GM12892 (cell line): ENCODE measurements at places on chromosomes 12 and 14.

- DNase-seq: no peak
Observed at GRCh38 chr12:115400011-115400410, 716.0 kb upstream of the TBX3 start.

DNA sequence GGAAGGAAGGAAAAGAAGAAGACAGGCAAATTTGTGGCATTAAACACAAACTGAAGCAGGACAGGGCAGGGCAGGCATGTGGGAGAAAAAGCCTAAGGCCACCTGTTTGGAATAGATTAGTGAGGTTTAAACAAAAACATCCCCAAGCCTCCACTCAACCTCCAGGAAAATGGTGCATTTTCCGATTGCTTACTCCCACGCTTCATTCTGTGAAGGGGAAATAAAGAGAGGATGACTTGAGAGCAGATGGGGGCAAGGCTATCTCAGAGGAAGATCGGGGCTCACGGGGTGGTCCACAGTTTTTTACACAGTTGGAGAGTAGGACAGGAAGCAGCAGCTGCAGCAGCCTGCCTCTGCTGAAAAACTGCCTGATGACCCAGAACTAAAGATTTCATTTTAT is 250.9 kb downstream of the DUSP6 start:
- DNase-seq: no peak

- DNase-seq: no peak
Observed at GRCh38 chr12:47740606-47741339, 15.5 kb upstream of the ENDOU start.

GRCh38 chr14:26190646-26191045 is 407.2 kb downstream of the NOVA1 start:
- DNase-seq: no peak

GRCh38 chr14:91241863-91242262 is 2.6 kb downstream of the GPR68 start:
- no peak for DNase-seq

GRCh38 chr14:49977126-49977841 is 84.4 kb downstream of the ARF6 start:
- no peak for DNase-seq

- no peak for DNase-seq
Observed at GRCh38 chr12:26052652-26053051, 72.2 kb downstream of the BHLHE41 start.

DNA sequence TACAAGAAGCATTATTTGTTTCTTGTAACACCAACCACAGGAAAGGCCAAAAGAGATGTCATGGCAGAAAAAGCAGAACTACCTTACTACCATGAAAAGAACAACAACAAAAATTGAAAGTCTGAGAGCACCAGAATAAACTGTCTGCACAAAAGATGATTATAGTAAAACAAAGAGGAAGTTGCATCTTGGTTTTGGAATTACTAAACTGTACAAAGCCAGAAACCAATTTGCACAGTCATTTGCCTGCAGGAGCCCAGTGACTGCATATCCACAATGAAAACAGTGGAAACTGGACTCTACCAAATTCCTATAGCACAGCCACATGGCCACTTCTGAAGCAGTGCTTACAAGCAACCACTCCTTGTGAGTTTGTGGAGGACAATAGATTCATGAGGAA is 276.2 kb downstream of the SSPN start:
- DNase-seq: peak; percentile 16

DNA sequence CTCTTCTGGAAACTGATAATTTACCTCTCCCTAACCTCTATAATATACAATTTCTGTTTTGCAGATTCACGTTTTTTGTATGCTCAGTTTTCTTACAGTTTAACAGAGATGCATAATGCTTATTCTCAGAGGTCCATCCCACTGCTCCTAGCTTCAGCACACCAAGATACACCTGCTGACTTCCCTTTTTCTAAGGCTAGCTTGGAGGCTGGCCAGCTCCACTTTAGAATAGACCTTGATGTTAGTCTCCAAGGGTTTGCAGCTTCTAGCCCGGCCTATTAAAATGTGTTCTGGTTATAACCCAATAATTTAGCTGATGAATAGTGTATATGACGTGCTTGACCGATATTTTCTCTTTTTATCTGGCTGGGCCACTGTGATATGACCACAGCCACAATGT is 261.2 kb downstream of the EGLN3 start:
- DNase-seq: no peak

DNA sequence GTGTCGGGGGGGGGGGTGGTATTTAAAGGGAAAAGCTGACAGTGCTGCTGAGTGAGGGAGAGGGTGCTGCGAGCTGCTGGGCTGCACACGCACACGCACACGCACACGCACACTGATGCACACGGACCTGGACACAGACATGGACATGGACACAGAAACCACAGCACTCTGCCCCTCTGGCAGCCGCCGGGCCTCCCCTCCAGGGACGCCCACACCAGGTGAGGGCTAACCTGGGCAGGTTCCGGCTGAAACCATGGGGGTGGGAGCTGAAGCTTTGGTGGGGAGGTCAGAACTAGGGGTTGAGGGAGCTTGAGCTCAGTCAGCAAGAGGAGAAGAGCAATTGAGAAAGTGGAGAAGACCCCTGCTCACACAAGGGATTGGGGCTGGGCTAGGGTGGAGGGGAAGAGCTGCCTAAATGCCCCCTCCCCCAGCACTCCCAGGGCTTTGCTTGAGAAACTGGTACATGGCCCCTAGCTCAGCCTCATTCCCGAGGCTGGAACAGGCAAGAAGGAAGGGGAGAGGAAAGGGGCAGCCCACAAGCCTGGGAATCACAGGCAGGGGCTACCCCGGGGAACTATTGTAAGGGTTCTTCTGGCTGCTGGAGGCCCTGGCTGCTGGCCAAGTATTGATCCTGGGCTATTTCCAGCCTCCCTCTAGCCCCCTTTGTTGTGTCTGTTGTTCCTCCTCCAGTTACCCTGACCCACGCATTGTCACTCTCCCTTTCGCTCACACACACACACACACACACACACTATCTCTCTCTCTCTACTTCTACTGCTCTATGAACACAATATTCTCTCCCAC is at the start of gene REM2:
Gene REM2 (plus strand): TSS at position 50 of the 804 bp plus-strand sequence. CDS start 66 bp downstream, at position 116.
- DNase-seq: no peak

GRCh38 chr14:24315807-24316596 is 4.7 kb downstream of the LTB4R start:
- DNase-seq: no peak

DNA sequence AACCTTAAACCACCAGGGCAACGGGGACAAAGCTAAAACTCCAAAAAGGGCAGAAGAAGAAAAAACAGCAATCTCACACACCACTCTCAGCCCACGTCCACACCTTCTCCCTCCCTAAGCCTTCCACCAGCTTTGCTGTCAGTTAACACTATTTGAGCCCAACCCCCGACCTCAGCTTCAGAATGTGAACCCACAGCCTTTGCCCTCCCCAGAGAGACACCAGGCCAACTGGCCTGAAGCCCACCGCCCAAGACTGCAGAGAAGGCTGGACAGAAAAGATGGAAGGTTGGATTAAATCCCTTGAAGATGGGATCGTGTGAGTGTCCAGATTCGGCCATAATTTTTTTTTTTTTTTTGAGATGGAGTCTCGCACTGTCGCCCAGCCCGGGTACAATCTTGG is 22.4 kb downstream of the IRF2BPL start:
- no peak for DNase-seq

- DNase-seq: no peak
Observed at GRCh38 chr14:96364962-96365361, 1.6 kb downstream of the GSKIP start.

DNA sequence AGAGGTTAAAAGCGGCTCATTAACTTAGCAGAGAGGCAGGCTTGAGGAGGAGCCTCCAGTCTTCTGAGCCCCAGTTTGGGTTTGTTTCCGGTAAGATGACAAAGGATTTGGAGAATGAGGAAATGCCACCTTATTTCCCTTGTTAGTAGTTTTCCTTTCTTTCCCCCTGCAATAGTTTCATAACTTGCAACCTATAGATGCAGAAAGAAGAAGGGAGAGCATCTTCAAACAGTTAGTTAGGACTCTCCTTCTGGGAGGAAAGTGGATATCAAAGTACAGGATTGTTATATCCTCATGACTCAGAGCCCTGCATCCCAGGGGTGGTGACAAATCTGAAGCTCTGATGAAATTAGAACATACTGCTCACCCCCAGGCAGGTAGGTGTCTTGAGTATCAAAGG is 180.7 kb upstream of the SLC38A2 start:
- DNase-seq: no peak
